ENCODE measurements at places on chromosomes 2 and 18.

DNA sequence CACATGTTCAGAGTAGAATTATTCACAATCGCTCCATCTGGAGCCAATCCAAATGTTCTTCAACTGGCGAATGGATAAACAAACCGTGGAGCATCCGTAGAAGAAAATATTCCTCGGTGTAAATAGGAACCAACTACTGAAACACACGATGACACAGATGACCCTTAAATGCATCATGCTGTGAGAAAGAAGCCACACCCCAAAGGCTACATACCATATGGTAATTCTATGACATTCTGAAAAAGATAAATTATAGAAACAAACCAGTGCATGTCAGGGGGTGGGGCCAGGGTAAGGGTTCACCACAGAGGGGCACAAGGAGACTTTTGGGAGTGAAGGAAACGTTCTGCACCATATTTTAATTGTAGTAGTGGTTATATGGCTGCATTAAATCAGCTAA lies 312.2 kb upstream of the SMIM21 start:
- DNase-seq = no peak

- peak; percentile 99 for DNase-seq
These were observed 62.0 kb upstream of the SLC35F5 start for GRCh38 chr2:113818382-113818951.

DNA sequence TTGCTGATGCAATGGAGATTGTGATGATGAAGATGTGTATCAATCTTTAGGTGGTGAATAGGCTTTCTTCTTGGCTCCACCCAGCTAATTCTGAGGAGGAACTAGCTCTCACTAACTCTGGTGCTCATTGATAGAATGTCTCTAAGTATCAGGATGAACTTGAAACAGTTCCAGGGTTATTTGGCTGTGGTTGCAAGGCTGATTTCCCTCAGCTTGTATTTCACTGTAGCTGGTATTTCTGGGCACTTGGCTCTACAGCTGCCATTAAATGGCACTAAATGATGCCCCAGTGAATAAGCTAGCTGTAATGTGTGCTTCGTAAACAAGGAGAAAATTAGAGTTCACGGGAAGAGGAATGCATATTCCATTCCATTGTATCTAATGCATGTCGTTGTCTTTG lies 241.2 kb downstream of the RPIA start:
- no peak for DNase-seq

GRCh38 chr2:233928594-233929351 lies 11.6 kb downstream of the TRPM8 start:
- DNase-seq = peak; percentile 37

DNA sequence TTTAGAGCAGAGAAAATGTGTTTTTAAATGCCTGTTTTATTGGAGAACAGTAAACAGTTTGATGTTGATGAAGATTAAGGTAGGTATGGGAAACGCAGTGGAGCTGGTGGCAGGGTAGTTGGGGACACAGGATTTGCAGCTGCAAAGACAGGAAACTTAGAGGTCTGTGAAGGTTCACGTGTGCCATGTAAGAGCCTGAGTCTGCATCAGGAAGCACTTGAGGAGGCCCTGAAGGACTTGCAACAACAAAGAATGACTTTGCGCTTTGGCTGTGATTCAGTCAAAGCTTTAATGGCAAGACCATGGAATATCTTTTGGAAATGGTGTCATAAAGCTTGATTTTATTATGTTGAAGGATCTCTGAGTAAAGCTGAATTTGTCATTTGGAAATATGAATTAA lies 347.6 kb upstream of the KCNJ3 start:
- DNase-seq = no peak

- DNase-seq = no peak
These were observed 95.1 kb downstream of the AFF3 start for GRCh38 chr2:100046961-100047947.

DNA sequence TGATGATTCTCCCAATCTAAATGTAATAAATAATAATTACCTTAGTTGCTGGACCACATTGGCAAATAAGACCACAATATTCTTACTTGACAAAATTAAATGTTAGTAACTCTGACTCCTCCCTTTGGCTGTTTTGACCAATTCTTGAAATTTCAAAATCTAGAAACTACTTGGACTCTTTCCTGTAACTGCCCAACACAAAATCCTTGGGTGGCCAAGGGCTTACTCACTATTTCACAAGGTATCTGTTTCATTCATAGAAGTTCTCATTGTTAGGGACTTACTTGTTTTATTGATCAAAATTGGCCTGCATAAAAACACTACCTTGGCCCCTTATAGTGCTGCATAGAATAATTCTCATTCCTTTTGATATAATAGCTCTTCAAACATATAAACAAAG lies 19.4 kb downstream of the CDH20 start:
- peak; percentile 35 for DNase-seq

DNA sequence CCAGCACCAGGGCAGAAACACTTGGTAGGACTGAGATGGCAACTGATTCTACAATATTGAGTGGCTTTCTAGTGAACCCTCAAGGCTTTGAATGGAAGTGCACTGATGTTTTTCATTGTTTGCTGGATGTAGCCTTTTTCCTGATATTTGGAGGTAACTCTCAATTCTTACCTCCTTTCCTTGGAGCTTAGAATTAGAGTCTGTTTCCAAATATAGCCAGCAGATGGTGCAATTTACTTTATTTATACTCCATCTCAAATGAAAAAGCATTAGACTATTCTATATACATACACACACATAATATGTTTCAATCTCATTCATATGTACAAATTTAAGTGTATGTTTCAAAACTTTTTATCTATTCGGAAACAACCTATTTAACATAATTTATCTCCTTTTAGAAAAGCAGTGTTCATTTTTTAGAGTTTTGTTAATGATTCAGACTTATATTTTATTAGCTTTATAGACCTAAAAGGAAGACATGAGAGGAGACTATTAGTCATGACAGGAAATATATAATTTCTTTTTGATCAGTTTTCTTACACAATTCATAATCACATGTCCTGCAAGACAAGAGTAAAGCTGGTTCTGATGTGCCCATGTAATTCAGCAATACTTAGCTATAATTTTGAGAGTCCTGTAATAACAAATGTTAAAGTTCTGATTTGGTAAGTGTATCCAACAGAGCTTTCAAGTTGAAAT lies 124.8 kb downstream of the NUP35 start:
- peak; percentile 54 for DNase-seq

DNA sequence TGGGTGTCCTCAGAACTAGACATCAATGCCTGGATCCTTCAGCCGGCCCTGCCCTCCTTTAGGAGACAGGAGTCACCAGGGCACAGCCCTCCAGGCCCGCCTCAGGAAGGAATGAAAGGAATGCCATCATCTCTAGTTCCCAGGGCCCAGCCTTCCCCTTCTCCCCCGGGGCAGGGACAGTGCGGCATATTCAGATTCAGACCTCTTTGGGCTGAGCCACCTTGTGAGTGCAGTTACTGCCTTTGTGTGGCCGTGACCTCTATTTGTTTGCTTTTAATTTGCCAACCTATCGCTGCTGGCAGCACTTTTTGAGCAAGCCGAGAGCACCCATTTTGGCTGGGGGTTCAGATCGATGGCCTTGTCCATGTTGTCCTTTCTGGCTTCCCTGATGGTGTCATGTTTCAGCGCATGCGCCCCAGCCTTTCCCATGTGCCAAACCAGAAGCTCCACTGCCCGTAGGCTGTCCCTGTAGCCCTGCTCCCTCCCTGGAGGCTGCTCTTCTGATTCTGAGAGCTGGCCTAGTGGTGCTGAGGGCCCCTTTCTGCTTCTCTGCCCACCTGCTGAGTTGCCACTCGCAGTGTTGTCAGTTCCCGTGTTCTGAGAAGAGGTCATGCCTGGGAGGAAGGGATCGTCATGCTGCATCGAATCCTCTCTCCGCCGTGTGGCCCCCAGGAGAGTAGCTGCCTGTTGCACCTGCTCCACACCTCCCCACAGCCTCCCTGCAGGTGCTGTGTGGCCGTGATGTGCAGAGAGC lies 10.9 kb downstream of the ANKRD23 start:
- DNase-seq = no peak

DNA sequence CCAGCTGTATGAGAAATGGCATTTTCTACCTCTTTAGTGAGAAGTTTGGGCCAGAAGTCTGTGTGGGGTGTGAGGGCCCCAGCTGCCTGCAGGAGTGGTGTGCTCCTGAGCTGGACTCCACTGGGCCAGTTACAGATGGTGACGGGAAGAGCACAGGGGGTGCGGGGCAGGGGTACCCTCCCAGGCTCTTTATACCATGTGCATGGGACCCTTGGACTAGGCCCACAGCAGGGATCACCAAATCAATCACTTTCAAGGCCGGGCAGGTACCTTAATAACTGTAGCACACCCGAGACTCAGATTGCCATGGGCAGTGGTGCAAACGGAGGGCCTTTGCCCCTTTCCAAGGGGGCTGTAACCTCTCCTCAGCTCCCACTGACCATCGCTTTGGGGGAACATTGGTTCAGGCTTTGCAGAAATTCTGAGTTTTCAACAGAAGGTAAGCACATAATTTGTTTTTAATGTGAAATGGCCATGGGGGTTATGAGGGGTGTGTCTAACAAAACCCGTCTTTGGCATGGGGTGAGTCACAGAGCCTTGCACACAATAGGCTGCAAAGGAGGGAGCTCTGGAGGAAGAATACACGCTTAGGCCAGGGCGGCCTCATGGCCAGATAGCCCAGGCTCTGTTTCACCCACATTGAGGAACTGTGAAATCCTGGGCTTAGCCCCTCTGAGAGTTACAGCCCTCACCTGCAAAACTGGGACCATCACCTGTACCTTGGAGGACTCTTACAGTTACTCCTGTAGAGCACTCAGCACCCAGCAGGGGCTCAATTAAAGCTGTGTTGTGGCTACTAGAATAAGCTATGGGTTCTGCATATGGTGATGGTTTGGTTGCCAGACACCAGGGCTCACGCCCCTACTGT lies 141.0 kb upstream of the BCL2L11 start:
- DNase-seq = no peak

DNA sequence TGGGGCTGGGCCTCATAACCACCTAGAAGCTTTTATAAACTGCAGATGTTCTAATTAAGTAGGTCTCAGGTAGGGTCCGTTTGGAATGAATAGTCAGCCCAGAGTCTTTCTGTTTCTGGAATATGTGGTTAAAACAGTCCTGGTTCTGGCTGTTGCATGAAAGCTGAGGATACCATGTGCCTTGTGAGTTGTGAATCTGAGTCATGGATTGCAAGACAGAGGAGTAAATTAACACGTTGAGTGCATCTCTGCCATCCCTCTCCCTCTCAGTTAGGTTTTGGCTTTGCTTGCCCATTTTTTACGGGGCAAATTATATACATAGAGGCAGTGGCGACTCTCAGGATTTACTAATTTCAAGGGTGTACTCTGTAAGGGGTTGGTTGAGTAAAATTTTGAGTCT lies 59.1 kb downstream of the NCK2 start:
- no peak for DNase-seq

DNA sequence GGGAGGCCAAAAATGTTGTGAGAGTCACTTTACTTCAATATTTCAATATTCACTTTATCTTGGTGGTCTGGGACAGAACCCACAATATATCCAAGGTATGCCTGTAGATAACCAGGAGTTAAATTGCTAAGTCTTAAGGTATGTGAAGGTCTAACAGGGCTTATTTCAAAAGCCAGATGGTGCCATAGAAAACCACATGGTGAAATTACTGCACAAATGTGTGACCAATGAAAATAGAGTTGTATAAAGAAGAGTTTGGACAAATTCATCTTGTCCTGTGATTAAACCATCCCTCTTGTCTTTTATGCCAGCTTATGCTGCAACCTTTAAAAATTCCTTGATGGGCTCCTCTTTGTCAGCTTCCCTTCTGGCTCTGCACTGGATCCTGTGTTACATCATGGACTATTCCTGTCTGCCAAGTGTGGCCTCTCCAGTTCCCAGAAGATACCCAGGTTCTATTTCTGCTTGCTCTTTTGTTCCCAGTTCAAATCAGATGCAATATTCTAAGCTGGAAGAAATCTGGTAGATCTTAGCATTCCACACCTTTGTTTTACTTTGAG lies 46.8 kb downstream of the ANTXR1 start:
- peak; percentile 55 for DNase-seq

DNA sequence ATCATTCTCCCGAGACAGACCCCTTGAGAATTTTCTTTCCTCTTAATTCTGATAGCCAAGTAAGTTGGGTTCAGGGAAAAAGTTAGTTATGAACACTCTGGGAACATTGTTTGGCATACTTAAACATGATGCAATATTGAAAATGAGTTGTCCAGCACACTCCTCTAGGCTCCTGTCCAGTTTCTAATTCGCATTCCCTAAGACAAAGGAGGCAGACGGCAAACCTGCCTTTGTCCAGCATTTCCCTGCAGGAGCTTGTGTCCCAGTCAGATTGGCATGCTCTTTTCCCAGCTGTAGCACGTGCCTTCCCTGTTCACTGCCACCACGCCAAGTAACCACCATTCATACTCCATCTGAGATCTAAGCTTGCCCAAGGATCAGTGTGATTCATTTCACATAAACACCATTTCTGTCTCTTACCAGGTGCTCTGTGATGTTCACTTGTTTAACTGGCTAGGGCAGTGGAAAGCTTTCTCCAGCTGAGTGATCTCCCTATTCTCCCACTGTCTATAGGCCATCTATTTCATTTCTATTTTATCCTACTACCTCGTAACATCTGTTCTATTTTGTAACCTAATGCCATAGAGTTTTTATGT lies 150.0 kb upstream of the EPB41L3 start:
- peak; percentile 44 for DNase-seq

DNA sequence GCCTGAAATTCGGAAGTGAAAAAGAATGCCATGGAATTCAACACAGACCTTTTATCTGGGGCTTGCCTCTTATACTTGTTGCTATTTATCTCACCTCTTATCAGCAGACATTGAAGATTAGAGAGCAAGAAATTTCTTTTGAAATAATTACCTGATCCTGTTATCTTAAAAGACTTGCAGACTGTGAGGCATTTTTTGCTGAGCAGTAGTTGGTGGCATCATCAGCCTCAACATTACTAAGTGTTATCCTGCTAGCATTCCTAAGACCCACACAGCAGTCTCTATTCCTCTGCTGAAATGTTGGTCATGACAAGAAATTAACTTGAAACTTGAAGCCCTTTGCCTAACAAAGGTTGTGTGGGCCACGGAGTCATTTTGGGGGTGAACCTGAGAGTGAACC lies 186.5 kb downstream of the TRIB2 start:
- peak; percentile 42 for DNase-seq

- no peak for DNase-seq
These were observed 192.1 kb upstream of the NCKAP5 start for GRCh38 chr2:133760376-133760775.

Data from GM23248 (cell line).